Activated T-cell treated with anti-CD3 and anti-CD28 coated beads for 1 hour (primary cell): ENCODE measurements at places on chromosomes 4 and X.

DNA sequence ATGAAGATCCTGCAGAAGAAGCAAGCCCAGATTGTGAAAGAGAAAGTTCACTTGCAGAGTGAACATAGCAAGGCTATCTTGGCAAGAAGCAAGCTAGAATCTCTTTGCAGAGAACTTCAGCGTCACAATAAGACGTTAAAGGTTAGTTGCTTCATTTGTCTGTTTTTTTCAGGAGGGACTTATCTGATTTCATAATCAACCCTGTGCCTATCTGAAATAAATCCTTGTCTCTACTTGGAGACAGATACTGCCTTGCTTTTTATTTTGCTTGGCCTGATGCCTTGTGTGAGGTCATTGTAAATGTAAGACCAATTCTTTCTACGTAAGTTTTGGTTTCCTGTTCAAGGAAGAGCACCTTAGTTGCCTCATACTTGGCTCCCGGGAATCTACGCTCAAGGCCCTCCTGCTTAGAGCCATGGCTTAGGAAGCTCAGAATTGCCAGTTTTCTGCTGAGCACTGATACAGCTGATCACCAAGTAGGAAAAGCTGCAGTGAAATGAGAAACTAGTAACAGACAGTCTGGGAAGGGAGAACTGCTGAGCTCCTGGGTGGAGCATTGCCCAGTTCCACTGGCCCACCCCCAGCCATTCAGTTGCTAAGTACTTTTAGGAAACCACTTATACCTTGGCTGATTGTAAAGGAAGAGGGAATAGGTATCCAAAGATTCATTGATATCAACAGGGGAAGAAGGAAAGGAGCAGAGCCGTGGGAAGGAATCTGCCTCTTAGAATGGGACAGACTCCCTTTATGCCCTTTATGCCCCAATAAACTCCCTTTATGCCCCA is 41.8 kb downstream of the RBBP7 start:
- DNase-seq, result no peak

- DNase-seq, result no peak
Measured at GRCh38 chr4:186724864-186725468, 1.3 kb upstream of the FAT1 start.

DNA sequence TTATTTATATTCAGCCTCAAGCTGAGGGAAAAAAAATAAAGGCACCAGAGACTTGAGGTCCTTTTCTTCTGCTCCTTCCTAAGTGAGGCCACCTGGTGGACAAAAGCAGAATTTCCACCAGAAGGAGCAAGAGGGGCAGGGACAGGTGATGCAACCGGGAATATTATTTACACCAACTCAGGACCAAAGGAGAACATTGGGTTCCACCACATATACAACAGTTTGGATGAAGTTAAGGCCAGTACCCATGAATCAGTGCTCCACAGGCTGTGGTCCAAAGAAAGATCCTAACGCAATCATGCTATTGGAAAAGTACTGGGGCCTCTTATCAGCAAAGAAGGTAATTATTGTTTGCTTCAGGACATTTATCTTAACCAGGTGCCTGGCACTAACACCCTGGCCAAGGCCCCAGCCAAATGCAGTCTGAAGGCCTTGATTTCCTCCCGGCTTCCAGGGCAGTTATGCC is 57.4 kb downstream of the TSC22D3 start:
- DNase-seq, result peak; percentile 54

DNA sequence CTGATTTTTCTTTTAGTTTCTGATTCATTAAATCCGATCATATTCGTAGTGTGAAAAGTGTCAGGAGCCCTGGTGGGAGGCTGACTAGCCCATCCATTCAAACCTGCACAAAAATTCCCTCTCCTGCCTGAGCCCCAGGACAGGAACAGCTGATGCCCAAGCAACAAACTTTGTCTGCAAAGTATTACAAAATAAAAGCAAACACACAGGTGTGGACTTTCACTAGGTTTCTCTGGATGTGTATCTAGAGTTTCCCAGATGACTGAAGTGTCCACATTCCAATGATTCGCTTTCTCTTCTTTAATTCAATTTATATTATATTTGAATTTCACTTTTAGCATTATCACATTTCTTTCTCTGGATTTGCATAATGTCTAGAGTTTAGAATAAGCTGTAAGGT is 18.2 kb upstream of the FAM9B start:
- DNase-seq, result no peak
